ENCODE measurements at places on chromosomes 6 and 20.

DNA sequence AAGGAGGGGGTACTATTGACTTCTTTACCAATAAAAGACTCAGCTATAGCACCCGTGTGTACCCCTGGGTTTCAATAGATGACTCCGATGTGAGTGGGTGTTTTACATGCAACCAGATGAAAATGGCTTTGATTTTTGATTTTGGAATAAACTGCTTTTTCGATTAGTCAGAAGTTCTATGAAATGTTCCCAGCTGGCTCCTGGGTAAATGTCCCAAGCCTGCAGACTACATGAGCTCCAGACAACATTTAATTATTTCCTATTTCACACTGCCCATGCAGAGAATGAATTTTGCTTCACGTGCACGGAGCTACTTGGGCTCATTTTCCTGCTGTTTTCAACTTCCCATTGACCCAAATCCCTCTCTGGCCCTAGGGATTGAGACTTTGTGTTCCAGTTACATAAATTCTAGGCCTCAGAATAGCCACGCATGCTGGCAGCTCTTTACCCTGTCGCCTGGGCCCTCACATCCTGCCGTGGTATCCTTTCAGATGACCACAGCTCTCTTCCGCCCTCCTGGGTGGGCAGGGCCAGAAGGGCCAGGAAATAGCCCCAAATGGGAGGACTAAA is 59.7 kb downstream of the GPR6 start:
- no peak for DNase-seq

GRCh38 chr6:80280262-80281010 is 174.0 kb downstream of the BCKDHB start:
- no peak for DNase-seq

GRCh38 chr6:63764318-63764916 is 128.8 kb downstream of the PHF3 start:
- DNase-seq, result no peak

GRCh38 chr20:3697588-3698305 is 14.7 kb downstream of the SIGLEC1 start:
- DNase-seq, result no peak

DNA sequence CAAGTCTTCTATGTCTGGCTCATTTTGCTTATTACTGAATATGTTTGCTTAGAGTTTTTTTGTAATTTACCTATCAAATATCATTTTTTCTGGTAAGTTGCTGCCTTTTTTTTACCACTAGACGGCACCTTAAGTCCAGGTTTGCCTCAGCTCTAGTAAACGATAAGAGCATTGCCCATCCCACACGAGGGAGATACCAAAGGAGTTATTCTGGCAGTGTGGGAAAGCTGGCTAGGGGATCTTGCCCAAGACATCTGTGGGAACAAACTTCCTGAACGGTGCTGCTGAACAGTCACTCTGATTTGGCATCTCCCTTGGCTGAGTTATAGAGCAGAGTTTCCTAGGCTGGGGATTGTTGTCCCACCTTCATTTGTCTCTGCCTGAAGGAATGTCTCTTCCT is 306.4 kb downstream of the COL12A1 start:
- DNase-seq, result no peak

DNA sequence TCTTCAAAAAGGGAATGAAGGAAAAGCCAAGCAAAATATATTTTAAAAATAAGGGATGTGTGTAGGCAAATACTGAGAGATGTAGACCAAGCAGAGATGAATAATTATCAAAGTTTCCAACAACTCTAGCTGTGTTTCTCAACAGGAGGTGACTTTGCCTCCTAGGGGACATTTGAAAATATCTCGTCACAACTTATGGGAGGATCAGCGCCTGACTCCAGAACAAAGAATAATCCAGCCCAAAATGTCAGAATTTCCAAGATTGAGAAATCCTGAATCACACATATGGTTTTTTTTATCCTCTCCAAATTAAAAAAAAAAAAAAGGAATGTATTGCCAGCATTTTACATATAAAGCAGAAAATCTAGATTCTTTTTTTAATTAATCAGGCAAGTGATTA is 241.2 kb upstream of the ZFP64 start:
- DNase-seq, result no peak

DNA sequence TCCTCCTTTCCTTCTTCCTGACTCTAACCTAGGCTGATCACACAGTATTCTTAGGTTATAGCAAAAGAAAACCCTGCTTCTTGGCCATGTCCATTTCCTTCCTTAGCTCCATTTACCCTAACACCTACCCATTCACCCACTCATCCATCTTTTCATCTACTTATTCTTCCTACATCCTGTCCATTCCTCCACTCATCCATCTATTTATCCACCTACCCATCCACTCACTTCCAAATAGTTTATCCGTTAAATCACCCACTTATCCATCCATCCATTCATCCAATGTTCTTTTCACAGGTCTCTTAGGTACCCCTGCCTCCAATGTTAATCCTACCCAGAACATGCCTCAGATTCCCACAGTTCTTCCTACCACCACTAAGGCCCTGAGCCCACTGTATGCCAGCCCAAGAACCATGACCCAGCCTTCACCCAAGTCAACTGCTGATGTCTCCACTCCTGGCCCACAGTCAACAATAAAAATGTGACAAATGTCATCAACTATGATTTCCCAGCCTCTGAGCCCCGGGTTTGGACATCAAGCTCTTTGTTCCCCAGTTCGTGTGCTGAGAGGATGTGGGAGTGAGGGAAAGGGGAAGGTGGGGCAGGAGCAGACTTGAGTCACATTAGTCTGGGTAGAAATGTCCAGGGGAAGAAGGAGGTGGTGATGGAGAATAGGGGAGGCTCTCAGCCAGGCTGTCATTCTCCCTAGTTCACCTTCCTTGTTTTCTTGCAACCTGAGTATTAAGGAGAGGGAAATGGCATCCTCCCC is 24.4 kb downstream of the TREML4 start:
- DNase-seq, result no peak

DNA sequence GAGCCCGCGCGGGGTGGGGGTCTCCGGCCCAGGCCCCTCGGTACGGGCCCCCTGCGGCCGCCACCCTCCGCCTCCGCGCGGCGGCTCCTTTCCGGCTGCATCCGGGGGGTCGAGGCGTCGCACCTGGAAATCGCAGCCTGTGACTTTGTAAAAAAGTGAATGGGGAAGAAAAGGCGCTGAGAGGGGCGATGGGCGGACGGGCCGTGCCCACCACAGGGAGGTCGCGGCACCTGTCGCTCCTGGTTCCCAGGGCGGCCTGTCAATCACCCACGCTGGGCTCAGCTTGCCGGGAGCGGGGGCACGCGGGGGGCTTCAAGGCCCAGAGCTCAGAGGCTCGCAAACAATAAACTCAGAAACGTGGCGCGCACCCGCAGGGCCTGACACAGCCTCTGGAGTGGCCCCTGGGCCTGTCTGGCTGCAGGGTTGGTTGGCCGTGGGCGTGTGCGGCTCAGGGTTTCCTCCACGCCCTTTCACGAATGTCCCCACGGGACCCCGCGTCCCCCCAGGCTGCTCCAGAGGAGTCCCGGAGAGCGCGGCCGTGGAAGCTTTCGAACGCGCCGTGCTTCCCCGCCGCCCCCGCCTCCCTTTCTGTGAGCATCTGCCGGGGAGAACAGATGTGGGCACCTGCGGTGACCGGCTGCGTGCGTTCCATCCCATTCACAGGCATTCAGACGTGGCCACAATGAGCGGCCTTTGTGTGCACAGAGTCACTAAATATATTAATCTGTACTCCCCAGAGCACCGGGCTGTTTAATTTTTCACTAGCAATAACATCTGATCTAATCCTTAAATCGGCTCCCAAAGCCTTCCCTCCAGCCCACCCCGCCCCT is 6.1 kb upstream of the DLL1 start:
- no peak for DNase-seq

DNA sequence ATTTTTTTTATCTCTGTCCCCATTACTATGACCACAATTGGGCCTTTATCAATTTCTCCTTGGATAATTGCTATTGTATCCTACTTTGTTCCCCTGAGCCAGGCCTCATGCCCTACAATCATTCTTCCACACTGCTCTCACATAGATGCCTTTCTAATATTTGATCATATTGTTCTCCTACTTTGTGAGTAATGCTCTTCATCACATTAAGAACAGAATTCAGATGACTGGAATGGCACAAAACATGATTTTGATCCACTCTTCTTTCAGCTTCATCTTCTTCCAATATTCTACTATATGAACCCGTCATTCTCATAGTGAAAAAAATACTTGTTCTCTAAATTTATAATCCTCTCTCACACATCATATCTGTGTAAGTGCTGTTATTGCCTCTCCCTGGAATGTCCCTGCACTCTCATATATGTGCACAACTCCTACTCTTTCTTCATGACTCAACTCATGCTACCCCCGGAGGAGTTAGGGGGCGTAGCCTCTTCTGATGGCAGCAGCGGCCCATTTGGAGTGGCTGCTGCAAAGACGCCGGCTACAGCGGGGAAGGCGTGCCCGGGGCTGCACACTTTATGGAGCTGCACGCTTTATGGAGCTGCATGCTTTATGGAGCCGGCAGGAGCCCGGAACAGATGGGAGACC is 25.3 kb upstream of the HACE1 start:
- no peak for DNase-seq

DNA sequence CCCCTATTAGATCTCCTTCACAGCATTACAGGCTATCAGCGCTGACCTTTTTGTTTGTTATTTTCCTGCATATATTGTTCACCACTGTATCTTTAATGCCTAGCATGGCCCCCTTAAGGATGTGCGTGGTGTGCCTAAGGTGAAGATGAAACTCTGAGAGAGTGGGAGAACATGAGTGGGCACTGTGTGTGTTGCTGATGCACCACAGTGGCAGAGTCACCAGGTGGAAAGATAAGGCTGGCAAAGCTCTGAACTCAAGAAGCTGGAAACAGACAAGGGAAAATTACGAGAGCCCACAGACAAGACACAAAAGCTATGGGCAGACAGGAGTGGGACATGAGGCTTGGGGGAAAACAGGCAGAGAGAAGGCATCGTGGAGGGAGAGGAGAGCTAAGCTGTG is 159.8 kb downstream of the INSM1 start:
- no peak for DNase-seq

- no peak for DNase-seq
Observed at GRCh38 chr6:9699888-9700287, 715.0 kb downstream of the TFAP2A start.

- DNase-seq, result no peak
Observed at GRCh38 chr20:32977281-32978008, 26.8 kb downstream of the SUN5 start.

DNA sequence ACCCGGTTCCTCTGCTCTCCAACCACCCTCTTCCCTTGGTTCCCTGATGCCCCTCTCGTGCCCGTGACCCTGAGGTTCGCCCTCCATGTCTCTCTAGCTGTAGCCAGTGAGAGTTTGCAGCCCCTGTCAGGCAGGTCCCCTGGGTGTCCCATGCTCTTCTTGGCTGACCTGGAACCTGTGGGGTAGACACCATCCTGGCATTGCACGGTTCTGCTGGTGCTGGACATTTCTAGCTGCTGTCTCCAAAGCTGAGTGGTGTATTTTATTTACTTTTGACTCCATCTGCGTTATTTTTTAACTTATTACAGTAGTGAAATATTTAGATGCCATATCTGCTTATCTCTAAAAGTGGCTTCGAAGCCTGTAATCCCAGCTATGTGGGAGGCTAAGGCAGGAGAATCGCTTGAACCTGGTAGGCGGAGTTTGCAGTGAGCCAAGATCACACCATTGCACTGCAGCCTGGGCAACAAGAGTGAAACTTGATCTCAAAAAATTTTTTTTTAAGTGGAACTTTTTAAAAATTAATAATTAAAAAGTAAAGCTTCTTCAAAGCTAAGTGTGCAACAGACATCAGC is 12.5 kb downstream of the ENTPD6 start:
- DNase-seq, result no peak
